Stimulated activated CD4-positive, alpha-beta T cell treated with anti-CD3 and anti-CD28 coated beads, Interleukin-1b, Interleukin-23, amount 100 ng/mL, for 24 hours (primary cell): ENCODE measurements at places on chromosomes 6 and 20.

DNA sequence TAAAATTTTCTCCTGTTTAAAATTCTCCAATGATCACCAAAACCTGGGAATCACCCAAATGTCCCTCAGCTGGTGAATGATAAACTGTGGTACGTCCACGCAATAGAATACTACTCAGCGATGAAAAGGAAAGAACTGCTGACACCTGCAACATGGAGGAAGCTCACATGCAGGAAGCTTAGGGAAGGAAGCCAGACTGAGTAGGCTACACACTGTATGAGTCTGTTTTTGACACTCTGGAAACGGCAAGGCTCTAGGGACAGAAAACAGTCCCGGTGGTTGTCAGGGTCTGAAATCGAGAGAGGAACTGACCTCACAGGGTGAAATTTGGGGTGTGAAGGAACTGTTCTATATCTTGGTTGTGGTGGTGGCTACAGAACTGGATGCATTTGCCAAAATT, 25.2 kb upstream of the TLDC2 start:
- no peak for DNase-seq

- DNase-seq: no peak
Measured at GRCh38 chr6:12395898-12396297, 105.7 kb downstream of the EDN1 start.

DNA sequence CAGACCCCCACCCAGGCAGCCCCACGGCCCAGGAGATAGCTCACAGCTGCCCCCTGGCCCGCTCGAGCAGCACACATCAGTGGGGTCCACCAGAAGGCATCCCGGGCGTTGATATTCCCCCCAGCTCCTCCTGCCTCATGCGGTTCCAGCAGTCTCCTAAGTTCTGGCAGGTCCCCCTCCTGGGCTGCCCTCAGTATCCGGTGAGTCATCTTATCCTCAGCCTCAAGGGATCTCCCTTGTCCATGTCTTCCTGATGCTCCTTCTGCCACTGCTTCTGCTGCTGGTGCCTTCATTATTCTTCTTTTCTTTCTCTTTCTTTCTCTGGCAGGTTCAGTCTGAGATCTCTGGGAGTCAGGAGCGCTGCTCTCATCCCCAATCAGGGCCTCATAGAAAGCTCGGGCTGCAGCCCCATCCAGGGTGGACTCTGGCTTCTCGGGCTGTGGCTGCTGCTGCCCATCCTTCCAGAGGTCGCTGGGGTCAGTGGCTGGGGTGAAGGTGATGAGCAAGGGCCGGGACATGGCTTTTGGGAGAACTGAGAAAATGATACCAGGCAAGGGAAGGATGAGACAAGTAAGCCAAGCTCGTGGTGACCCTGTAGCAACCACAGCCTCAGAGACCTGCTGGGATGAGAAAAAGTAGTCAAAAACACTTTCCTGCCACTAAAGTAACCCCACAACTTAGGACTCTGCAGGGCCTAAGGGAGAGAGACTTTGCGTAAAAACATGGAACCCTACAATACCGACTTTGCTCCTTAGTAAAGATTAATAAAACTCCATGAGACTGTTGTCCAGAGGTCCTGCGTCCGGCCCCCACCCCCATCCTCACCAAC, 622 bp downstream of the GPANK1 start:
- no peak for DNase-seq

DNA sequence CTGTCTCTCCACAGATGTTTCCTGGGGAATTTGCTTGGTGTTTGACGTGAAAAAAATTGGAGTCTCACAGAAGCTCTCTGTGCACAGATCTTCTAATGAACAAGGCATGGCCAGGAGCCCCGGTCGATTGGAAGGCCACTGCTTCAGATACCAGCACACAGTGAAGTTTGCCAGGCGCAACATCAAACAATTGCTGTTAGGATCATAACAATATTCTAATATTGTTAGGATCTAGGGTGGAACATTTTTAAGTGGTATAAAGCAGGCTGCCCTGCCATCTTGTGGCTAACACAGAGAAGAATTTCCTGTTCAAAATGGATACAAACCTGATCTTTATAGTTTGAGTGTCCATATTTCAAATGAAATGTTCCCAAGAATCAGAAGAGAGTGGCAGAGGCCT, 64.1 kb downstream of the C6orf118 start:
- no peak for DNase-seq

DNA sequence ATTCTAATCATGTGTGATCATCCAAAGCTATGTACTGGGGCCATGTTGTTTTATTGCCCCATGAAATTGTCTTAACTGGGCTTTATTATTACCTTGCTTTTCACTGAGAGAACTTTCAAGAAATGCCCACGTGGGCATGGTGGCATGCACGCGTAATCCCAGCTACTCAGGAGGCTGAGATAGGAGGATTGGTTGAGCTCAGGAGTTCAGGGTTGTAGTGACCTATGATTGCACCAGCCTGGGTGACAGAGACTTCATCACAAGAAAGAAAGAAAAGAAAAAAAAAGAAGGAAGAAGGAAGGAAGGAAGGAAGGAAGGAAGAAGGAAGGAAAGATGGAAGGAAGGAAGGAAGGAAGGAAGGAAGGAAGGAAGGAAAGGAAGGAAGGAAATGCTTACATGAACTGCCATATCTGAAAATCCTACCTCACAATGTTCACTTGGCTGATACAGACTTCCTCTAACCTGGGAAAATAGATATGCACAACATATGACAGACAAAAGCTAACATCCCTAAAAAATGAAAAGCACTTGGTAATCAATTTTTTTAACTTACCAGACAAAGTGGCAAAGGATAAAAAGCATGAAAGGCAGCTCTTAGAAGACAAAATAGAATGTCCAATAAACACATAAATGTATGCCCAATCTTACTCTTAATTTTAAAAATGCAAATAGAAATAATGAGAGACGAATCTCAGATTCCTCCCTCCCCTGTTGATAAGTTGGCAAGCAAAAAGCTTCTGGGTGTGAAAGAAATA, 25.5 kb upstream of the TMEM244 start:
- DNase-seq: no peak

DNA sequence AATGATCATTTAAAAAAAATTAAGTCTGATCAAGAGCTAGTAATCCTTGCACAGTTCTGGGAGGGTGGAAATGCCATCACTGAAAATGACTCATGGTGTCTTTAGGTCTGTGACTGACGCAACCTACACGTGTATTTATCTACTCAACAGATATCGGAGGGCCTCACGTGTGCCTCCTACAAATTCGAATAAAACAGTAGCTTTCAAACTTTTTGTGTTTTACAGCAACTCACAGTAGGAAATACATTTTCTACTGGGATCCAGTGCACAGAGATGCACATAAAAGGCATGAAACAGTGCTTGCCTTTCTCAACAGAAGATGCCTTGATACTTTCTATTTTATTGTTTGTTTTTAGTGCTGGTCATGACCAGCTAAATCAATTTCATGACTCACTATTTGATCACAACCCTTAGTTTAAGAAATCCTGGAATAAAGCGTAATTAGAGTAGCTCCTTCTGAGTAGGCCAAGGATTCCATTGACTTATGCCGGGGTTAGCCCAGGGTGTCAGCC, 210.0 kb upstream of the SNX9 start:
- DNase-seq: no peak
